Activated naive CD4-positive, alpha-beta T cell treated with anti-CD3 and anti-CD28 coated beads for 36 hours (primary cell): ENCODE measurements at places on chromosomes 16 and 17. TPM values are rescaled to one million over a fixed set of nuclear protein-coding genes. Genes with fewer than 3 reads are reported as not detected.

DNA sequence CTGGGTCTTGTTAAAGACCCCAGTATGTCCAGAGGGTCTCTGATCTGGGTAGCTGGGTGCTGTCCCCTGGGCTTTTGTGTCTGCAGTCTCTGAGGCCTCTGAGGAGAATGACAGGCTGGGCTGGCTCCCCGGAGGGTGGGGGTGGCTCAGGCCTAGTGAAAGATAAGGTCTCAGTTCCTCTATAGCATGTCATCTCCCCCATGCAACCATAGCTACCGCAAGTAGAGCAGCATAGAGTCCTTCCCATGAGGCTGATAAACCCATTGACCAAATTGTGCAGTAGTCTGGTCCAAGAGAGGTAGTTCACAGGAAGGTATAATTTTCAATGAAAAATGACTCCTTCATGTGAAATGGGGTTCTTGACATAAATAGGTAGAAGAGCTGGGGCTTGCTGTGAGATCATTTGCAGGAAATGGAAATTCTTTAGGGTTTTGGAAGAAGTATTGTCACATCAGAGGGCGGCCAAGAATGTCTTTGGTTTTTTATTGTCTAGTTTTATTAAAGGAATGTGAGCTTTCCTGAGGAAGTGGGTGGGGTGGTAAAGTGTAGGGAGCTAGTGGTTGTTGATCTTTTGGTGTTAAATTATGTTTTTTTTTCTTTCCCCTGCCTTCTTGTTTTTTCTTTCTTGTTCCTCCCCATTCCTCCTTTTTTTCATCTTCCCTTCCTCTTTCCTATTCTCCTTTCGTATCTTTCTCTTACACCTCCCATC lies 21.0 kb downstream of the SLC7A6OS start:
- no peaks in the 10 kb centered on the region for H3K27me3 ChIP-seq
- H3K27ac ChIP-seq = peak overlapping the region; percentile 92
- H3K36me3 ChIP-seq = peaks cover 56% of the 10 kb centered on the region

DNA sequence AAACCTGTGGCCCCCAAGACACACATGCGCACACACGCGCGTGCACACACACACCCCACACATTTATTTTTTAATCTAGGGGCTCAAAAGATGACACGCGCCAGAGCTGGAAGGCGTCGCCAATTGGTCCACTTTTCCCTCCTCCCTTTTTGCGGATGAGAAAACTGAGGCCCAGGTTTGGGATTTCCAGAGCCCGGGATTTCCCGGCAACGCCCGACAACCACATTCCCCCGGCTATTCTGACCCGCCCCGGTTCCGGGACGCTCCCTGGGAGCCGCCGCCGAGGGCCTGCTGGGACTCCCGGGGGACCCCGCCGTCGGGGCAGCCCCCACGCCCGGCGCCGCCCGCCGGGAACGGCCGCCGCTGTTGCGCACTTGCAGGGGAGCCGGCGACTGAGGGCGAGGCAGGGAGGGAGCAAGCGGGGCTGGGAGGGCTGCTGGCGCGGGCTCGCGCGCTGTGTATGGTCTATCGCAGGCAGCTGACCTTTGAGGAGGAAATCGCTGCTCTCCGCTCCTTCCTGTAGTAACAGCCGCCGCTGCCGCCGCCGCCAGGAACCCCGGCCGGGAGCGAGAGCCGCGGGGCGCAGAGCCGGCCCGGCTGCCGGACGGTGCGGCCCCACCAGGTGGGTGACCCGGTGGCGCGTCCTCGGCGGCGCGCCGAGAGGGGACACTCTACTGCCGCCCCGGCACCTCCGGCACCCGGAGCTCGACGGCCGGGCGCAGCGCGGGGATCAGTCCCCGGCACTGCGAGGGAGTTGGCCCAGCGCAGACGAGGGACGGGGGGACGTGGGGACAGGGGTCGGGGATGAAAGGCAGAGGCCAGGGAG lies at the start of gene STAT5A:
TSS of gene STAT5A (plus strand) at position 522 of the 826 bp plus-strand sequence. CDS start 914 bp downstream, outside the sequence.
- H3K36me3 ChIP-seq = peaks cover 44% of the 10 kb centered on the region
- H3K4me1 ChIP-seq = peaks cover 68% of the 10 kb centered on the region
- peak within 1 kb of the TSS; percentile 86 for H3K4me3 ChIP-seq
- peak; percentile 88 for DNase-seq

DNA sequence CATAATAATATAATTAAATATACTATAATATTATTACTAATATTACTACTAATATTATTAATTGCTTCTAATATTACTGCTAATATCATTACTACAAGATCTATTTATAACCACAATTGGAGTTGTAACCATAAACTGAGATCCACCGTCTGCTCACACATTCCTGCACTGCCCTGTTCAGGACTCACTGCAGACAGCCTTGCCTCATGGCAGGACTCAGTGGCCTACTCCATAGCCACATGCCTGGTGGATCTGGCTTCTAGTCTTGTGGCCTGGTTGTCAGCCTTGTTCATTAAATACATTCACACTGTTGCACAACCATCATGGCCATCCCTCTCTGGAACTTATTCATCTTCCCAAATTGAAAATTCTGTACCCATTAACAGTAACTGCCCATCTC lies 48.0 kb downstream of the SRL start:
- DNase-seq = no peak
- H3K27ac ChIP-seq = no peak overlapping the region
- H3K27me3 ChIP-seq = no peaks in the 10 kb centered on the region
- H3K36me3 ChIP-seq = no peaks in the 10 kb centered on the region
- H3K4me1 ChIP-seq = no peaks in the 10 kb centered on the region

The AIPL1 gene
- total RNA-seq = not detected

GRCh38 chr17:58520843-58521430 lies 6.5 kb upstream of the MTMR4 start:
- no peaks in the 10 kb centered on the region for H3K36me3 ChIP-seq
- peaks cover 19% of the 10 kb centered on the region for H3K4me1 ChIP-seq
- no peak overlapping the region for H3K27ac ChIP-seq
- no peak overlapping the region for H3K4me3 ChIP-seq

GRCh38 chr17:31699281-31699680 lies 159.8 kb downstream of the COPRS start:
- no peak overlapping the region for H3K27ac ChIP-seq
- no peak overlapping the region for H3K4me3 ChIP-seq
- H3K4me1 ChIP-seq = no peaks in the 10 kb centered on the region
- H3K36me3 ChIP-seq = no peaks in the 10 kb centered on the region

DNA sequence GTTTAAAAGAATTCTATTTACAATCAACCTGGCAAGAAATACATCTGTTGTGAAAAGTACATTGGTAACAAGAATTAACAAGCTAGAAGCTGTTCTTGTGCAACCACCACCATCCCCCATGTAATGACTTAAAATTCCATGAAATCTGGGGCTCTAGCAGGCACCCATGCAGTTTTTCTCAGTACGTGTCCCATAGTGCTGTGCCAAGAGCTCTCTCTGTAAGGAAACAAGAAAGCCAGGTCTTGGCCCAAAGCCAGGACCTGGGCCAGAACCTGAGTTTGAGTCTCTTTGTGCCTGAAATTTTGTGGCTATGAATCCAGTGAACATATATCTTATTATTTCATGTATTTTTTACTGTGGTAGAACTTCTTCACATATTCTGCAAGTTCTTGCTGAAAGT lies 46.6 kb downstream of the NUP93 start:
- peaks cover 1% of the 10 kb centered on the region for H3K36me3 ChIP-seq
- H3K27ac ChIP-seq = no peak overlapping the region
- H3K27me3 ChIP-seq = no peaks in the 10 kb centered on the region
- no peak overlapping the region for H3K4me3 ChIP-seq
- peaks cover 21% of the 10 kb centered on the region for H3K4me1 ChIP-seq

DNA sequence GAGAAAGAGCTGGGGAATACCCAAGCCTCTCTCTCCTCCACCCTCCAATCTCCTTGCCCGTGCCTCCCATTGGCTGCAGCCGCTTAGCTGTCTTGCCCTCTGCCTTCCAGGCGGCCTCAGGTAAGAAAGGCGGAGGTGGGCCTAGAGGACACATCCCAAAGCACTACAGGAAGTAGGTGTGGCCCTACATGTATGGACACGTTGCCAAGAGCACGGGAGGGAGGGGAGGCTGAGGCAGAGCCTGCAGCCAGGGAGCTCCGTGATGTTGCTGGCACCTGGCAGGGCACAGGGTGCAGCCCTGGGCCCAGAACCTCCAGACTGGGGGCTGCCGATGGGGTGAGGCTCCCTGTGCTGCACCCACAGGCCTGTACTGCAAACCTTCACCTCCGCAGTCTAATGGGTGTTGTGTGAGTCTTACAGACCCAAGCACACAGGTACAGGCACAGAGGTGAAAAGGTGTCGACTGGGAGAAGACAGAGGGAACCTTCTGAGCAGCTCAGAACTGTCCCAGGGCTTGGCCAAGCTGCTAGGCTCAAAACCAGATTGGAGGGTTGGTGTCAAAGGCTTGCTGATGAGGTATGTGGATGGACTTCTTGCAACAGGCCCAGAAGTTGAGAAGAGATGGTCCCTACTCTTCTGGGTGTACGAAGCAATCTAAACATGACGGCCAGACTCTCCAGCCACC lies 23.5 kb upstream of the FOXK2 start:
- H3K36me3 ChIP-seq = no peaks in the 10 kb centered on the region
- H3K27me3 ChIP-seq = no peaks in the 10 kb centered on the region
- H3K4me3 ChIP-seq = peak overlapping the region; percentile 81

- no peaks in the 10 kb centered on the region for H3K27me3 ChIP-seq
- H3K36me3 ChIP-seq = peaks cover 6% of the 10 kb centered on the region
- H3K27ac ChIP-seq = no peak overlapping the region
- peak overlapping the region; percentile 67 for H3K4me3 ChIP-seq
Measured at GRCh38 chr17:80220736-80221215, 549 bp downstream of the SLC26A11 start.

DNA sequence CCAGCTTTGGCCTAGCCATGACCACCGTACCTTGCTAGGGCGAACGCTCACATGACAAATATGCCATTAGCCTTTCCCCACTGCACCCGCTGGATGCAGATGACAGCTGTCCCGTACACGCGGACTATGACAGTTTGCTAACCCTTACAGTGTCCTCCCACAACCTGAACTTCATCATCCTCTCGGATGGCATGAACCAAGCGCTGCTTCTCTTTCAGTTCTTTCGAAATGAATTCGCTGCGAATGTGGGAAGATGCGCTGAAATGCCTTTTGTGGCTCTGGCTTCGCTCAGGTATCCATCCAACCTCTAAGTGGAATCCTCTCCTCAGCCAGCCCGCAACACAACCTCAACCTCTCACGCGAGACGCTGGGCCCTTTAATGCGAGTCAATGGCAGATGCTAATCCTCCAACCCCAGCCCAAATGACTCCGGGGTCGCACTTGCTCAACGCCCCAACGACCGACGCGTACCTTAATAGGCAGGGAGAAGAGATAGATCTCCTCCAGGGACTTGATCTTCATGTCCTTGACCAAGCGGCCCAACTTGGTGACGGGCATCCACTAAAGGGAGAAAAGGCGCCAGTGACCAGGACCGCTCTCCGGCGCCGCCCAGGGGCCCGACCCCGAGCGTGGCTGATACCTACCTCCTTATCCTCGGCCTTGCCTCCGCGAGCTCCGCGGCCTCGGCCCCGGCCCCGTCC lies 670 bp downstream of the RPS2 start:
- peak overlapping the region; percentile 92 for H3K27ac ChIP-seq
- H3K4me3 ChIP-seq = peak overlapping the region; percentile 97
- no peaks in the 10 kb centered on the region for H3K27me3 ChIP-seq
- peaks cover 44% of the 10 kb centered on the region for H3K36me3 ChIP-seq
